ENCODE measurements at places on chromosomes 2 and 18. TPM values are rescaled to one million over a fixed set of nuclear protein-coding genes. Genes with fewer than 3 reads are reported as not detected.
A peak's percentile ranks its signal among the peaks of the same experiment; 100 is the strongest.

The IL36B gene
- total RNA-seq, result not detected

DNA sequence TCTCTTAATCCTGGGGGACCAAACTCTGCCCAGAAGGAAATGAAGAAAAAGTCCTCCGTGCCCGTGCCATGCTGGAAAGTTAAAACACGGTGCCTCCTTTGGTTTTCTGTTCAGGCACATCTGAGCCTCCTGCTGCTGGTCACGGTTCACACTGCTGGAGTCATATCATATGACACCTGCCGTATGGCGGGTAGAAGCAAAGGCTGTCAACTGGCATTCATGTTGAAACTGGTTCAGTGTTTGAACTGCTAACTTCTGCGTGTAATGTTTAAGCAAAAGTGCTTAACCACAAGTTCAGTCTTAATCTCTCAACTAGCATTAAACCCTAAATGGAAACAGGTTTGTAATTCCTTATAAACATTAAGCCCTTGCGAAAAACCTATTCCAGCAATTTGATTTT, 3.1 kb downstream of the STK39 start:
- H3K27ac ChIP-seq, result peak overlapping the region; percentile 80
- H3K4me1 ChIP-seq, result peaks cover 38% of the 10 kb centered on the region
- peaks cover 10% of the 10 kb centered on the region for H3K36me3 ChIP-seq
- peak overlapping the region; percentile 75 for H3K4me3 ChIP-seq
- H3K27me3 ChIP-seq, result peaks cover 3% of the 10 kb centered on the region

DNA sequence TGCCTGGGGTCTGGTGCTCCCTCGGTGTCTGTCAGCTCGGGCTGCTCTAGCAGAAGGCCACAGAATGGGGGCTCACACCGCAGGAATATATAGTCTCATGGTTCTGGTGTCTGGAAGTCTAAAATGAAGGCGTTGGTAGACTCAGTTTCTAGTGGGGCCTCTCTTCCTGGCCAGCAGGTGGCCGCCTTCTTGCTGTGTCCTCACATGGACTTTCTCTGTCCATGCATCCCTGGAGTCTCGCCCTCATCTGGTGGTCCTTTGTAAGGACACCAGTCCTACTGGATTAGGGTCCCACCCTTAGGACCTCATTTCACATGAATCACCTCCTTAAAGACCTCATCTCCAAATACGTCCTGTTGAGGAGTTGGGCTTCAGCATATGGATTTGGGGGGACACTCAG, 65.7 kb downstream of the RRM2 start:
- no peak for DNase-seq
- no peaks in the 10 kb centered on the region for H3K27me3 ChIP-seq
- H3K27ac ChIP-seq, result no peak overlapping the region
- H3K36me3 ChIP-seq, result peaks cover 23% of the 10 kb centered on the region
- peaks cover 2% of the 10 kb centered on the region for H3K4me1 ChIP-seq

DNA sequence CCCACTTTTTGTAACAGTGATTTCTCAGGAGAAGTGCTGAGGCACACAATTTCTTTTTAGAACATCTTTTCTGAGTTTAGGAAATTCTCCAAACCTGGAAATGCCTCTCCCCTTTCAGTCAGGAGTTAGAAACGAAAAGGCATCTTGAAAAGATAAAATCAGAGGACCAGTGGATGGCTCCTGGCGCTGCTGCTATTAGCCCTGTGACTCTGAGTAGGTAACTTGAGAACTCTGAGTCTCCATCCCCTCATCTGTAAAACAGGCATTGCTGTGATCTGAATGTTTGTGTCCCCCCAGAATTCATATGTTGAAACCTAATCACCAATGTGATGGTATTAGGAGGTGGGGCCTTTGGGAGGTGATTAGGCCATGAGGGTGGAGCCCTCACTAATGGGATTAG, 50.2 kb downstream of the EHD3 start:
- no peaks in the 10 kb centered on the region for H3K27me3 ChIP-seq
- H3K4me1 ChIP-seq, result no peaks in the 10 kb centered on the region
- H3K27ac ChIP-seq, result no peak overlapping the region
- no peaks in the 10 kb centered on the region for H3K36me3 ChIP-seq
- H3K4me3 ChIP-seq, result no peak overlapping the region

The MYCN gene
- total RNA-seq, result not detected

DNA sequence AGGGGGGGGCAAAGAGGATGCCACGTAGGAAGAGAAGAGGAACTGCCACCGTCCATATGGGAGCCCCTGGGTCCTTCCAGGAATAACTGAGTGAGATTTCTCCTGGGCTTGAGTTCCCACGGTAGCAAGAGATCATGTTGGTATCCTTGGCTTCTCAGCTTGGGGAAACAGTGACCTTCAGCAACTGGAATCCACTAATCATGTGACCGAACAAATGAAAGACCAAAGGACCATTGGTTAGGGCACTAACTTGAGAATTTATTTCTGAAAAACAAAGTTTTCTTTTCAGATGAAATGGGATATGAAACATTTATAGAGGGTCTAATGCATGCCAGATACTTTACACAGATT, 259.4 kb upstream of the ID2 start:
- no peak for DNase-seq
- peaks cover 24% of the 10 kb centered on the region for H3K4me1 ChIP-seq
- H3K4me3 ChIP-seq, result no peak overlapping the region
- no peaks in the 10 kb centered on the region for H3K27me3 ChIP-seq

GRCh38 chr2:173288561-173288960, 66.1 kb upstream of the CDCA7 start:
- peaks cover 13% of the 10 kb centered on the region for H3K4me1 ChIP-seq
- no peaks in the 10 kb centered on the region for H3K36me3 ChIP-seq
- no peak overlapping the region for H3K4me3 ChIP-seq
- DNase-seq, result no peak
- H3K27ac ChIP-seq, result no peak overlapping the region

- H3K4me3 ChIP-seq, result no peak overlapping the region
- no peak overlapping the region for H3K27ac ChIP-seq
- DNase-seq, result no peak
- H3K36me3 ChIP-seq, result no peaks in the 10 kb centered on the region
Measured at GRCh38 chr2:217626926-217627325, 375.9 kb downstream of the TNS1 start.

GRCh38 chr2:7394195-7394594, 477.0 kb downstream of the RNF144A start:
- DNase-seq, result no peak
- H3K4me3 ChIP-seq, result no peak overlapping the region
- H3K4me1 ChIP-seq, result no peaks in the 10 kb centered on the region
- H3K27ac ChIP-seq, result no peak overlapping the region

GRCh38 chr2:31935370-31935769, 75.4 kb downstream of the MEMO1 start:
- peaks cover 9% of the 10 kb centered on the region for H3K4me1 ChIP-seq
- no peak overlapping the region for H3K27ac ChIP-seq
- no peak for DNase-seq
- H3K36me3 ChIP-seq, result peaks cover 5% of the 10 kb centered on the region
- H3K4me3 ChIP-seq, result no peak overlapping the region
- H3K27me3 ChIP-seq, result no peaks in the 10 kb centered on the region

The GULP1 gene
- not detected for total RNA-seq

DNA sequence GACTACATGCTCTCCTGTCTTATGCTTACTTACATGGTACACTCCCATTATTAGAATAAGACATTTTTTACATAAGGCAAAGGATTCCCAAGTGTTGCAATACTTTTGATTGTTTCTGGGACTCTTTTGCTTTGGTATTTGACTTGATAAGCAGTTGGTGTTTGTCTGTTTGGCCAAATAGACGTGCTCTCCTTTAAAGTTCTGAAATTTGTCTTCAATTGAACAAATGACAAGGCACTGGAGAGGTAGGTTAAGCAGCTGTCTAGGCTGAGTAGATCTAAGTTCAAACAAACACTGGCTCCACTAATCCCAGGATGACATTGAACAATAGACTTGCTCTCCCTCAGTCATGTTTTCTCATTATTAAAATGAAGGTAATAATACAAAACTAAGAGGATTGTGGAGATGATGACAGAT, 430.5 kb downstream of the STK39 start:
- H3K27me3 ChIP-seq, result no peaks in the 10 kb centered on the region
- no peak overlapping the region for H3K27ac ChIP-seq
- no peak overlapping the region for H3K4me3 ChIP-seq
- DNase-seq, result no peak
- no peaks in the 10 kb centered on the region for H3K4me1 ChIP-seq

DNA sequence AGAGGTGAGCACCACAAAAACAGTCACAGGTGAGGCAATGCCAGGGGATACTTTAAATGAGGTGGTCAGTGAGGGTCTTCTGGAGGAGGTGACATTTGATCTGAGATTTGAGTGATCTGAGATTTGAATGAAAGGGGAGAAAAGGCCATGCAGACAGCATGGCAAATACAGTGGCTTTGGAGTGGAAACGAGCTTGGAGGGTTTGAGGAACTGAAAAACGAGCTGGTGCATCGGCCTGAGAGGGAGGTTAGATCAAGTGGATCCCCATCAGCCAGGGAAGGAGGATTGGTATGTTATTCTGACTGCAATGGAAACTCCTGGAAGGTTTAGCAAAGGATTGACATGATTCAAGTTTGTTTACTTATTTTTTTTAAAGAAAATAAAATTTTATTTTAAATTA, 245.1 kb downstream of the KCNS3 start:
- no peaks in the 10 kb centered on the region for H3K4me1 ChIP-seq
- no peaks in the 10 kb centered on the region for H3K36me3 ChIP-seq
- H3K27me3 ChIP-seq, result peaks cover 6% of the 10 kb centered on the region
- H3K27ac ChIP-seq, result no peak overlapping the region

DNA sequence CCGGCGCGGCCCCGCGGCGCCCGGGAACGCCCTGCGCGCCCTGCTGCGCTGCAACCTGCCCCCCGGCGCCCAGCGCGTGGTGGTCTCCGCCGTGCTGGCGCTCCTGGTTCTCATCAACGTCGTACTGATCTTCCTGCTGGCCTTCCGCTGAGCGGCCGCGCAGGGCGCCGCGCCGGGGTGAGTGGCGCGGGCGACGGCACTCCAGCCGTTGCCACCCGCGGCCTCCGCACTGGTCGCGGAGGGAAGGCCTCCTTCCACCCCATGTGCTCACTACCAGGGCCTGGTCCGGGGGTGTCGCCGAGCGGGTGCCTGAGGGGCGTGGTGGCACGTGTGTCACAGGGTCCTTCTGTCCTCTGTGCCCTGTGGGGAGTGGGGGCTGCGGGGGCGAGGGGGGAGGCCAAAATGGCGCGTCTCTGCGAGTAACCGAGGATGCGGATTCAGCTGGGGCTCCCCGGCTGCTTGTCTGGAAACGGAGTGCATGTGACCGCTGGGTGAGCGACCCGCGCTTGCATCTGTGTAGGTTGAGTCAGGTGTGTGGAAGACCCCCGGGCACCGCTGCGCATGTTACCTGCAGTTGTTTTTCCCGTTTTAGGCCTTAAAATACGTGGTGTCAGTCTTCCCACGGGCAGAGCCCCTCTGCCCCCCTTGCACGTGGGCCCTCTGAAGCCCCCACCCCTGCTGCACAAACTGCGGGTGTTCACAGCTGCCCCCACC, 58.0 kb downstream of the FAM168B start:
- no peak for DNase-seq
- H3K4me1 ChIP-seq, result peaks cover 12% of the 10 kb centered on the region
- no peak overlapping the region for H3K27ac ChIP-seq
- no peak overlapping the region for H3K4me3 ChIP-seq
- peaks cover 56% of the 10 kb centered on the region for H3K27me3 ChIP-seq
- no peaks in the 10 kb centered on the region for H3K36me3 ChIP-seq

DNA sequence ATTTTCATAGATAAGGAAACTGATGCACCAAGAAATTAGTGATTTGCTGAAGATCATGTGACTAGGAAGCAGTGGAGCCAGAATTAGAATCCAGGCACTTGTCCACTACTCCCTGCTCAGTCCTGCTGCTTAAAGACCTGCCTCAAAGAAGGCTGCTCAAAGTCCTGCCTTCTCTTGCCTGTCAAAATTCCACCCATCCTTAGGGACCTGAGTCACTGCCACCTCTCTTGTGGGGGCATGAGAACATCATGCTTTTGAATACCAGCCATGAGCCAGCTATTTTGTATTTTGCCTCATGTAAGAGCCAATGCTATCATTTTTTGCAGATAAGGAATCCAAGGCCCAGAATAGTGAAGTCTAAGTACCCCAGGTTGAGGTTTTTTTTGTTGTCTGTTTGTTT, 47.1 kb downstream of the DDX1 start:
- H3K27ac ChIP-seq, result no peak overlapping the region
- no peaks in the 10 kb centered on the region for H3K4me1 ChIP-seq
- H3K27me3 ChIP-seq, result no peaks in the 10 kb centered on the region
- peaks cover 35% of the 10 kb centered on the region for H3K36me3 ChIP-seq
- no peak for DNase-seq

DNA sequence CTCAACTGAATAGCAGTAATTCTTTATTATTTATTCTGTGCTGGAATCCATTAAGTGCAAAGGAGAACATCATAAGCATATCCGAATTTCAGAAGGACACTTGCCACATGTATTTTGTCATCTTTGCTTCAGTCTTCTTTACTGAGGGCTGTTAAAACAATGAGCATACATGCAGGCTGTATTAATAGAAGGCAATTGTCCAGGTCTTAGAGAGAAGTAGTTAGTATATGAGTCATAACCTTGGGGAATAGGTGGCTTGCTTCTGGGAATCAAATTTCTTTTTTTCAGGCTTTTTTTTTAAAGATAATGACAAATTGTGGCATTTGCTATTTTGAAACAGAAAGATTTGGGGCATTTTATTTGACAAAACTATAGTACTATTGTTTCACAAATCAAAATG, 773.5 kb downstream of the CNTNAP5 start:
- DNase-seq, result no peak
- no peaks in the 10 kb centered on the region for H3K27me3 ChIP-seq
- H3K36me3 ChIP-seq, result no peaks in the 10 kb centered on the region
- no peak overlapping the region for H3K27ac ChIP-seq

DNA sequence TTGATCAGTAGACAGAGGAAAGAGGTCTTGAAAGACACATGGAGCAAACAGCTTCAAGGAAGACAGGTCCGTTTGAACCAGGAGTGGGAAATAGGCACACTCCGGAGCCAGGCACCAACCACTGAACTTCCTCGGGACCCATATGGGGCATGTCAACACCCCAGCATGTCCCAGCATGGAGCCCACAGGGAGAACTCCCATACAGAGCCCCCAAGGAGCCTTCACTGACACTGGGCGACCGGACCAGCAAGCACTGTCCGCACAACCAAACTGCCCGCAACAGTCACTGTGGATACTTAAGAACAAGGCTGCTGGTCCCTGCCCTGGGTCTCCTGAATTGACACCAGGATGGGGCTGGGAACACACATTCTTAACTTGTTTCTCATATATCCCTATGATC, 286.2 kb upstream of the SALL3 start:
- H3K27me3 ChIP-seq, result no peaks in the 10 kb centered on the region
- H3K36me3 ChIP-seq, result no peaks in the 10 kb centered on the region
- DNase-seq, result no peak
- H3K4me1 ChIP-seq, result peaks cover 3% of the 10 kb centered on the region
- H3K4me3 ChIP-seq, result no peak overlapping the region

GRCh38 chr2:95079199-95079683, 42.4 kb downstream of the MRPS5 start:
- H3K4me3 ChIP-seq, result no peak overlapping the region
- peak; percentile 70 for DNase-seq
- no peaks in the 10 kb centered on the region for H3K27me3 ChIP-seq
- H3K36me3 ChIP-seq, result peaks cover 3% of the 10 kb centered on the region
- peaks cover 54% of the 10 kb centered on the region for H3K4me1 ChIP-seq
- H3K27ac ChIP-seq, result peak overlapping the region; percentile 17
